ENCODE measurements at places on chromosomes 1 and 21.

GRCh38 chr1:30024411-30025195 lies 698.8 kb downstream of the MATN1 start:
- DNase-seq: no peak

DNA sequence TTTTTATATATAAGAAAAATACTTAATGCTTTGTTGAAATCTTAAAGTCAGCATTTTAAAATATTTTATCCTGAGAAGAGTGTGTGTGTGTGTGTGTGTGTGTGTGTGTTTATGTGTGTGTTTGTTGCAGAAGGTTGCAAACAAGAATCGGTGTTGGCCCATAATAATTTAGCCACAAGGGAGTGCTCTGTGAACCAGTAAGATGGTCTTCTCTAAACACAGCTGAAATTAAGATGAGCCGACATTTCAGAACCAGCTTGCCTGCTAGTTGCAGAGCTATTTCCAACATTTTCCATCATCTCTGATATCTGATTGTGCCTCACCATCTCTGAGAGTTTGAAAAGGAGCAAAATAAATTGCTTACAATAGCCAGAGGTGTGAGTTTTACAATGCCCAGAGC lies 158.8 kb upstream of the SGIP1 start:
- no peak for DNase-seq

DNA sequence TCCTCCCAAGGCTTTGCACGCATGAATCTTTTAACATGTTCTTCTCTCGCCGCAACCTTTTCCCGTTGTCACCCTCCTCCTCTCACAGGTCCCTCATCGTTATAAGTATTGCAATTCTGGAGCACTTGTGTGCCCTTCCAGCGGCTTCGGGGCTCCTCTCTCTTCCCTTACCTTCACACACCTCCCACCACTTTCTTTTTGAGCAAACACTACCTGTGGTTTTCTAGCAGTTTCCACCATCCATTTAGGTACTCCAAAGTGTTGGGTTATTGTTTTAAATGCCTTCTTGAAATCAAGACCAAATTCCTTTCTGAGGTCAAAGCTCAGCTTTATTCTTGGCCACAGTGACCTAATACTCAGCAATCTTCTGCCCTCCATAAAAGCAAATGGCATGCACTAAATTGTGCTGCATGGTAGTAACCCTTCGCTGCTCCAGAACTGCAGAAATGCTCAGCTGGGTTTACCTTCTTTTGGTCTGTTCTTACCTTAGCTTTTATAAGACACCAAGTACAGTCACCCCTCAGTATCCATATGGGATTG lies 472.4 kb downstream of the SETD4 start:
- DNase-seq: no peak

DNA sequence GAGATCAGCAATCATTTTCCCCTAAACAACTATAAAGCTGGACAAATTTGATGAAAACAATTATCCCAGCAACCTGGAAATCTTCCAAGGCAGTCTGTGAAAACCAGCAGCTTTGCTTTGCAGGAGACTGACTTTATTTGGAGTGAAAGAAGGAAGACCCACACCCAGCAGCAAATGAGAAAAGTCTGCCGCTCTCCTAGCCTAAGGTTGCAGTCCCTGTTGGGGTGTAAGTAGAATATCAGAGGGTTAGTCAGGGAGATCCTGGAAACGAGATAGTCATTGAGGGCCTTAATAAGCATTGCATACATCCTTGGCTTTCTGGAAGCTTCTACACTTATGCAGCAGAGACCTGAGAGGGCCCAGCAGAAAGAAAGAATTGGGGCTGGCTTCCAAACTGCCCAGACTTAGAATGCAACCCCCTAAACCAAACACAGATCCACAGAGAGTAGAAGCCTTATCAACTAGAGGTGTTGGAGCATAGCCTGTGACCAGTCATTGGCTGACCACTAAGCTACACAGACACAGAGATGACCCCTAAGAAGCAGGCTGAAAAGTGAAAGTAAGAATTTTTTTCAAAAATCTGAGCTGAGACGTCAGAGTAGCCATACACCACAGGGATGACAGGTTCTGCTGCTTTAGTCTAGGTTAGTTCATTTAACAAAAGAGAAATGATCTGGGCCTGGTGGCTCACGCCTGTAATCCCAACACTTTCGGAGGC lies 98.3 kb downstream of the LYPLAL1 start:
- no peak for DNase-seq

DNA sequence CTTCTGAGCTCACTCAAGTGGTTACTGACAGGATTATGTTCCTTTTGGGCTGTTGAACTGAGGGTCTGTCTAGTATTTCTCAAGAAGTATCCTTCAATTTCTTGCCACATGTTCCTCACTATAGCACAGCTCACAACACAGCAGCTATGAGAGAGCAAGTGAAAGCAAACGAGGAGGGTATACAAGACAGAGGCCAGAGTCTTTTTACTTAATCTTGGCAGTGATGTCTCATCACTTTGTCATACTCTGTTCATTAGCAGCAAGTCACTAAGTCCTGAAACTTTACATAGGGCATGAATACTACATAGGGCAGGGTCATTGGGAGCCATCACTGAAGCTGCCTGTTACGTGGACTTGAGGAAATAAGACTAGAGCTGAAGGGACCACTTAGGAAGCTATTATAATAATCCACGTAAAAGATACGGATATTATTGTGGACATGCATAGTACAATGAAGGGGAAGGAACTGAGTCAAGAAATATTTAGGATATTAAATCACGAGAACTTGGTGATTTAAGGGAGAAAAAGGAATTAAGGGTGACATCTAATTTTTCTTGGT lies 63.7 kb downstream of the SLC30A7 start:
- no peak for DNase-seq

DNA sequence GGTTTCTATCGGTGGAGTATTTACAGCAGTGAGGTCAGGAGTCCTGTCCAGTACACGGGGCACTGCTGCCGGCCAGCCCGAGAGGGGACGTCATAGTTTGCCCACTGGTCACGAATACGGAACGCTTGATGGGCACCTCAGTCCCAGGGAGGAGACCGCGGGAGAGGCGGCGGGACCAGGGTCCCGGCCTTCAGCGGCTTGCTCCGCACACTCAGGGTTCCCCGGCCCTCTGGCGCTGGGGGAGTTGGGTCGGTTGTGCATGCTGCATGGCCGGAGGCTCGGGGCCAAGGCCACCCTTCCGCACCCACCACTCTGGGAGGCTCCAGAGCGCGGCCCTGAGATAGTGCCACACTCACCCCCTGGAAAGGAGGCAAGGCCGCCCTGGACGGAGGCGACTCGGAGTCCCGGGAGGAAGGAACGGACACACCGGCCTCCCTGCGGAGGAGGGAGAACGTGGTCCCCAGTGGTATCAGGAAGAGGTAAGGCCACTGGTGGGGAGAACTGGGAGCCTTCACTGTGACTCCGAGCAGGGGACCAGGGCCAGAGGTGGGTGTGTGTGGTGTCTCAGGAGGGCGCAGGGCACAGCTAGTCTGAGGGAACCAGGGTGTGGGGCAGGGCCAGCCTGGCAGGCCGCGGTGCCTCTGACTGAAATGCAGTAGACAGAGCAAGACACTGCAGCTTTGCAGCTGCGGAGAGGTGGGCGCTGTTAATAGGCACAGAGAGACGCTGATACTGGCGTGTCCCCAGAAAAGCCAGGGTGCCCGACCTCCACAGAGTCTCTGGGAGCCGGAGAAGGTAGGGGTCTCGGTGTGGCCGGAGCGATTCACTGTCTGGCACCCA lies 28.6 kb upstream of the PRSS38 start:
- no peak for DNase-seq

- DNase-seq: no peak
These were observed 11.8 kb upstream of the ARHGEF2 start for GRCh38 chr1:155990005-155990739.

- DNase-seq: no peak
These were observed 134.8 kb downstream of the NOS1AP start for GRCh38 chr1:162204129-162204822.

DNA sequence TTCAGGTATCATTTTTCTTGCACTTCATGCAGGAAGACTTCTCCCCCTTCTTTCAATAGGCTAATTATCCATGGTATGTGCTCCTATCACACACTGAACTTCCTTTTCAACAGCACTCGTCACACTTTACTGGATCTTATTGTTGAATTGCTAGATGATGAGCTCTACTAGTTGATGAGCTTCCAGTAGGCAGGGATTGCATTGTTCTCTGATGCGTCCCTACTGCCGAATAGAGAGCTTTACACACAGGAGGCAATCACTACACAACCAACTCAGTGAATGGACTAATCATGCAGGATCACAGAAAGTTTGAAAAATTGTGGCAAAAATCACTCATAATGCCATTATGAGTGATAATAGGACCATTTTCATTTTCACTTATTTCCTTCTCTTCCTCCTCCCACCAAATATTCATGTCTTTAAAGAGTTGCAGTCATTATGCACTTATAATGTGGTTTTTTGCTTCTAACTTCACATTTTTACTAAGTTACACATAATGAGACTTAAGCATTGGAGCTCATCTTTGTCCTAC lies 128.1 kb upstream of the ZNF648 start:
- no peak for DNase-seq

GRCh38 chr1:166283190-166283589 lies 116.4 kb upstream of the FAM78B start:
- no peak for DNase-seq

DNA sequence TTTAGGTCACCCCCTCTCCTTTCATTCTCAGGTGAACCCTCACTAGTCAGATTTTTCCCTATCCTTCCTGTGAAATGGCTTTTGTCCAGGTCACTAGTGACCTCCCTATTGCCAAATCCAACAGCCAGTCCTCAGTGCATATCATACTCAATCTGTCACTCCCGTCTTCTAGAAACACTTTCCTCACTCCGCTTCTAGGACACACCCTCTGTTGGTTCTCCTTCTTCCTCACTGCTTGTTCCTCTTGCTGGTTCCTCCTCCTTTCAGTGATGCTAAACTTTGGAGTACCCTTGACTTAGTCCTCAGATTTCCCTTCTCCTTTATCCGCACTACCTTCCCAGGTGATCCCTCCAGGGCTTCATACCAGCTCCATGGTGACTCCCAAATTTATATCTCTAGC lies 94.3 kb downstream of the RNF220 start:
- DNase-seq: no peak

GRCh38 chr1:244369256-244370057 lies 82.3 kb downstream of the ADSS2 start:
- no peak for DNase-seq

DNA sequence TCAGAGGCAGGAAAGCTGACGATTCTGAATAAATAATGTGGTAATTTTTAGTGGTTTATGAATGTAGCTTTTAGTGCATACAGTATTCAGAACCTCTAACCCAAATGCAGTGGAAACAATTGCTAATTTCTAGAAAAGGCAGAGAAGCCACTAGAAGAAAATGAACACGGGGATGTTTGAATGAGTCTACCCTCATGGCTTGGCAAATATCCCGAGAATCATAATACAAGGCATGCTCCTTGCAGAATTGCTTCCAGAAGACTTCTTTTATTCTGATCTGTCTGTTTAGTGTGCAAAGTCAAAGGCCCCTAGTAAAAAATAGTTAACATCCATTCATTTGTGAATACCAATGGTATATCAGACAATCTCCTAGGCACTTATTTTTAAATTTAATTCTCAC lies 246.8 kb downstream of the LMO4 start:
- DNase-seq: no peak

DNA sequence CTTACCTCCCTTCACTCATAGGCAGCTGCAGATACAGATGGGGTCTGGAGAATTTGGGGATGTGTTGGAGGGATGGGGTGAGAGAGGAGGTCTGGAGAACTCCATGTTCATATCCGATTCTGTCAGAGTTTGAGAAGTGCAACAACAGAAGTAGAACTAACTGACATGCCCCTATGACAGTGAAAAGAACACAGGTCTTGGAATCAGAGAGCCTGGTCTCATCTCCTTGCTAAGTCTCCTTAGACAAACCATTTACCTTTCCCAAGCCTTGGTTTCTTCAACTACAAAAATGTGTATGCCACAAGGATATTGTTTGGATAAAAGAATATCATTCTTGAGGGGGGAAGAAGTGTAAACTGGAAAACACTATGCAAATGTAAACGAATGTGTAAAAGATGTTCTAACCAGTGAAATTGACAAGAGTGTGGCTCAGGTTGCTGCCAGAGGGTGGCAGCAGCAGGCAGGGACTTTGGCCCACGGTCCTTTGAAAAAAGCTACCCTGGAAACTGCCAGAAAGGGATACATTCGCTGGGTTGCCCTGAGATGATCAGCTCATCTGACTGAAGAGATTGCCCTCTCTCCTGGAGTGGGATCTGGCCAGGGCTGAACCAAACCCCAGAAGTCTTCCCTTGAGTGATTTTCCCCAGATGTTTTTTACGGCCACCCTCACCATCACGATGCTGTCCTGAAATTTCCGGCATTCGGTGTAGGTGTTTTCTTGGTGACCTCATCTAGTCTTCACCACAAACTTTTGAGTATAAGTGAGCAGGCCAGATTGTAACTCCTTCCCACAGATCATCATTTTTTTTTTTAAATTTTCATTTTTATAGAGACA lies 17.0 kb upstream of the CD2 start:
- peak; percentile 44 for DNase-seq

DNA sequence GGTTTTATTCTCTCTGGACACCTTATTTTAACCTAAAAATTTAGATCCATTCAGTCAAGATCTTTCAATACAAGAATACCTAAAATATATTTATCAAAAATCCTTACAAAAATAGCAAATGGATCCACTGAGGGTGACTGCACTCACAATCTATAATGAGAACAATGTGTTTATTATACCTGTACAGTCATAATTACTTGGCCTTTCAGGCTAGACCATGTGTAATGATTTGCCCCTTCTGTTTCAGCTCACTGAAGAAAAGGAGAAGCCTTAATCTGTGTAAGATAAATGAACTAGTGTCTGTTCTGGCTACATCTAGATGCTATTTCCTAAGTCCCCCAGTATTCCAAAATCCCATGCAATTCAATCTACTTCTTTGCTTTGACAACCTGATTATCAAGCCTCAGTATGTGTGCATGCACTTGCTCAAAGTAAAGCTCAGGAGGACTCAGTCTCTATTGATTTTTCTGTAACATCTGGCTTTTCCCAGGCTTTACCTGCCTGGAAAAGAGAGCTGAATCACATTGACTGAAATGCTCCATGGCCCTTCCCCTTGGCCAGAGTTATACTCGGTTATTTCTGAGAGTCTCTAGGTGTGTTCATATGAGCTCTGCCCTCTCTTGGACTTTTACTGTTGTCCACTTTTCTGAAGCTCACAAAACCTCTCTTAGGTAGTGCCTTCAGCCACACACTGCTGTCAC lies 27.6 kb downstream of the CRP start:
- DNase-seq: no peak

DNA sequence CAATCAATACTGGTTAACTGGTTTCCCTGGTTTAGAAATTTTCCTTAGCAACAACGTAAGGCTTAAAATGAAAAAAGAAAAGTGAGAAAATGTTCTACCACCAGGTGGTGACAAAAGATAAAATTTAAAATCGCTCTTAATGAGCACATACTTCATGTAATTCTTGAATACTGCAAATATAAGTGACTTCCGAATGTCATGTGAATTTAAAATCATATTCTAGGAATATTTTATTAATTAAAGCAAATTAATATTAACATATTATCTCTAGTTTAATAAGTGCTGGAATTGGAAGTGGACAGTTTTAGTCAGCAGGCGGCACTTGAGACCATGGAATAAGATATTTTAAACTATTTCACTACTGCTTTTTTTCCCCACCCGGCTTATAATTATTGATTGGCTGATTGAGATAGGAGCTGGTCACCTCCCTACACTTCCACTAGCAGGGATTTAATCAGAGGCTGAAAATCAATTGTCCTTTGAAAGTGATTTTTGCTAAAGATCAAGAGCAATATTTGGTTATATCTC lies 5.0 kb upstream of the ADAMTS1 start:
- no peak for DNase-seq

GRCh38 chr1:1074631-1075147 lies 583 bp upstream of the RNF223 start:
- DNase-seq: no peak

- no peak for DNase-seq
These were observed 7.6 kb downstream of the DENND2D start for GRCh38 chr1:111192658-111193519.
